ENCODE measurements at places on chromosomes 3 and 15.

GRCh38 chr3:47441796-47442551 lies 33.8 kb downstream of the SCAP start:
- no peak for DNase-seq

GRCh38 chr3:113844622-113845222 lies 6.1 kb downstream of the GRAMD1C start:
- DNase-seq = peak; percentile 75

DNA sequence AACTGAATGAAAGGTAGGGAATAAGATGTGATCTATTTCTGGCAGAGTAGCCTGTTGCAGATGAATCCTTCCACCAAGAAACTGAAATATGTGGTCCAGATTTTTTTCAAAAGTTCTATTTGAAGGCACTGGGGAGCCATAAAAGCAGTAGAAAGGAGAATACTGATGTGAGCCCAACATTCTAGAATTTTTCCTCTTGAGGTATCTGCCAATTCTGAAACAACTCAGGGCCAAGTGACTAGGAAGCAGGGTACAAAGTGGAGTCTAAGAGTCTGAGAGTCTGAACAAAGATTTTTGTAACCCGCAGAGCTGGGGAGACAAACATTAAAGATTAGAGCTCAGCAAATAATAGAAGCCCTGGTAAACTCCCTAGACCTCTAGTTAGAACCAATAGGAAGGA lies 58.3 kb upstream of the SLCO3A1 start:
- no peak for DNase-seq

DNA sequence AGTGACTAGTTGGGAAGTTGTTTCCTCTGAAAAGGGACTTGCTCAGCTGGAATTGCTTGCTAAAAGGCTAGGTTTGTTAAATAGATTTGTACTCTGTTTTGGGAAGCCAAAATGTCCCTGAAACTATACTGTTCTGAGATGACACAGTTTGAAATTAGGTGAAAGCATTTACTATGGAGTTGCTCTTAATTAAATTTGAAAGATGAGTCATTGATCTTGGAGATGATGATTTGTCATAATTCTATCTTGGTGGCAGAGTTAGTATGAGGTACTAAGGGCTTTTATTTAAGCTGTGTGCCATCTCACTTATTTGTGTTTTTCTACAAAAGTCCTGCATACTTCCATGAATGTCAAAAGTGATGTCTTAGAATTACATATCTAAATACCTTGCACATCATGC lies 320.9 kb downstream of the PTPRG start:
- DNase-seq = no peak

DNA sequence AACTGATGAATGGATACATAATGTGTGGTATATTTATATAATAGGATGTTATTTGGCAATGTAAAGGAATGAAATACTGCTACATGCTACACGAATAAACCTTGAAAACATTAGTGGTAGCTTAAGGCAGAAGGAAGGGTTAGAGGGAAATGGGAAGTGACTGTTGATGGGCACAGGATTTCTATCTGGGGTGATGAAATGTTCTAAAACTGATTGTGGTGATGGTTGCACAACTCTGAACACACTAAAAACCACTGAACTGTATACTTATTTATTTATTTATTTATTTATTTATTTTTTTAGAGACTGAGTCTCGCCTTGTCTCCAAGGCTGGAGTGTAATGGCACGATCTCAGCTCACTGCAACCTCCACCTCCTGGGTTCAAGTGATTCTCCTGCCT lies 24.8 kb upstream of the SHISA5 start:
- DNase-seq = no peak

- DNase-seq = no peak
Observed at GRCh38 chr15:92277776-92278175, 115.9 kb upstream of the ST8SIA2 start.

GRCh38 chr15:48644827-48645557 lies 517 bp downstream of the FBN1 start:
- no peak for DNase-seq

DNA sequence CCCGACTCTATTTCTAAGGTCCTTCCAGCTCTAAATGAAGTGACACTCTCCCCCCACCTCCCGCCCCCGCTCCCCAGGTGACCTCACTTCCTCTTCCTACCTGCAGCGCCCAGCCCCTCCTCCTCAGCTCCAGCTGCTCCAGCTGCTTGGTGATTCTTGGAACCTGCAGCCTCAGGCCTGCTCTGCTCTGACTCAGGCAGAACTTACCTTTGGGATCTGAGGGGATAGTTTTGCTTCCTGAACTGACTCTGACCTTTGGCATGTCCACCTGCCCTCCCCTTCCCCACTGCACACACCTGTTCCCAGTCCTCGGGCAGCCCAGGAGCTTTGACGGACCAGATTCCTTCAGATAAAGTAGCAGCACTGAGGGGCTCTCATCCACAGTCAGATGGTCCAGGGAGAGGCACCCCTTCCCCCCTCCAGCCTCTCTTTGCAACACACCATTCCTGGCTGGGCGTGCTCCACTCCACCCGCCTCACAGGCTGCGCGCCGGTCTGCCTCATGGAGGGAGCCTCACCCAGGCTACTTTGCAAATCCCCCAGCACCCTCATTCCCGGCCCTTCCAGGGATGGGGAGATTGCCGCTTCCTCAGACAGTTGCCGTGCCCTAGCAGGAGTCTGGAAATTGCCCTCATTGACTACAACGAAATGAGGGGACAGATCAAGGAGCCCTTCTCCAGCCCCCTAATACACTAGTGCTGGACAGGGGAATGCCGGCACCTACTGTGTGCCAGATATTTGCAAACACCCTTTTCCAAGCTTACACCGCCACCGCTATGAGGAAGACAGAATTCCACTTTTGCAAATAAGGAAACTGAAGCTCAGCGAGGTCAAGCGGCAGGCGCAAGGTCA lies 692 bp upstream of the C15orf39 start:
- DNase-seq = peak; percentile 74

GRCh38 chr3:116877968-116878367 lies 168.4 kb downstream of the TUSC7 start:
- DNase-seq = no peak

DNA sequence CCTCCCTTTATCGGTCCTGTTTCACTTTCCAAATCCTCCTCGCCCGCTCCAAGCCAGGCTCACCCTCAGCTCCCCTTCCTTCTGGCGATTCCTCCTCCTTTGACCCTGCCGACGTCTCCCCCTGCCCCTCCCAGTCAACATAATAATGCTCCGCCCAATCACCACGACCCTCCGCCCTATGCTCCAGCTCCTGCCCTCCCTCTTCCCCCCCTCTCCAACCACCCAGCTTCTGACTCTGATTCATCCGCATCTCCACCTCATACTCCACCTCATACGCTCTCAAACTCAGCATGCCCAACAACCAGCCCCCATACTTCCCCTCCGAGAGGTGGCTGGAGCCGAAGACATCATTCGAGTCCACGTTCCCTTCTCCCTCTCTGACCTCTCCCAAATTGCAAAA lies 7.1 kb upstream of the AADAC start:
- no peak for DNase-seq

- peak; percentile 4 for DNase-seq
Observed at GRCh38 chr3:33883951-33884561, 85.6 kb downstream of the PDCD6IP start.

DNA sequence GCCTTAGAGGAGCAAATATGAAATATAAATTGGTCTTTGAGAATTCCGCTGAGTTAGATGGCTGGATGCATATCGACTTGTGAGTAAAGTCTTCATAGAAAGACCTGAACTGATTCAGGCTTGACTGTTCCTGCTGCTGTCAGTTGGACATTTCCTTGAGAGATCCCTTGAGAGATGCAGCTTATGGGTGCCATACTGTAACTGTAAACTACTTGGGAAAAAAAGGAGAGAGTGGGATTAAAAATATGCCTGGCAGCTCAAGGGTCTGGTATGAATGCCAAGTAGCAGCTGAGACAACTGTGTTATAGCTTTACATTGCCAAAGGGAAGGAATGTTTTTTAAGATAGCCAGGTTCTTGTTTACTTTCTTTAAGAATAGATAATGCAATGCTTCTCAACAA lies 926.6 kb downstream of the EPHA3 start:
- DNase-seq = no peak

GRCh38 chr3:15330031-15330596 lies 2.3 kb downstream of the SH3BP5 start:
- DNase-seq = no peak

DNA sequence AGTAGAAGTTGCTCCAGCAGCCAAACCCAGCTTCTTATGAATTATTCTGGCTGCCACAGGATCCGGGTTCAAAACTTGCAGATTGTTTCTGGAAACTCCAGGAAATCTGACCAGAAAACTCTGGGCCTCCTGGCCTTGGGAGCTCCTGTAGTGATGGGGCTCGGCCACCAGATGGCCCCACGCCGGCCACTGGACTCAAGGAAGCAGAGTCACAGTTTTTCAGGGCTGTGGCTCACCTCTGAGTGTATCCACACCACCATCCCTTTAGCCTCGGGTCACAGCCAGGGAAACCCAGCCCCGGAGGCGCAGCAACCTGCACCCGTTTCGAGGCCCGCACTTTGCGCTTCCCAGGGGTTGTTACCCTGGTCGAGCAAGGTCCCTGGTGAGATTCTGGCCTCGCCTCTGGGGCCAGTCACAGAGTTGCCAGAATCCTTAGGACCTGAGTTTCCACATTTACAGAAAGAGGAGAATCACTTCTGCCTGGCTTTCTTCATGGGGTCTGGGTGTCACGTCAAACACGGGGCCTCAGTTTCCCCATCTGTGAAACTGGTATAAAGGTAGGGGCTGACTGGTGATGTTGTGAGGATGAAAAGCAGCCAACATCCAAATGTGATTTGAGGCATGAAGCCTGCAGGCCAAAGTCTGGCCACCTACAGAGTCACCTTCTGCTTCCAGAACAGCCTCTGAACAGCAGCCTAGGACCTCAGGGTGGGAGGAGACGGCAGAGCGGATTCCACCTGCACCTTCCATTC lies 53.5 kb upstream of the LCTL start:
- no peak for DNase-seq

- DNase-seq = no peak
Observed at GRCh38 chr3:54578417-54578816, 349.4 kb downstream of the LRTM1 start.

- no peak for DNase-seq
Observed at GRCh38 chr15:96245252-96245651, 85.2 kb upstream of the NR2F2 start.

DNA sequence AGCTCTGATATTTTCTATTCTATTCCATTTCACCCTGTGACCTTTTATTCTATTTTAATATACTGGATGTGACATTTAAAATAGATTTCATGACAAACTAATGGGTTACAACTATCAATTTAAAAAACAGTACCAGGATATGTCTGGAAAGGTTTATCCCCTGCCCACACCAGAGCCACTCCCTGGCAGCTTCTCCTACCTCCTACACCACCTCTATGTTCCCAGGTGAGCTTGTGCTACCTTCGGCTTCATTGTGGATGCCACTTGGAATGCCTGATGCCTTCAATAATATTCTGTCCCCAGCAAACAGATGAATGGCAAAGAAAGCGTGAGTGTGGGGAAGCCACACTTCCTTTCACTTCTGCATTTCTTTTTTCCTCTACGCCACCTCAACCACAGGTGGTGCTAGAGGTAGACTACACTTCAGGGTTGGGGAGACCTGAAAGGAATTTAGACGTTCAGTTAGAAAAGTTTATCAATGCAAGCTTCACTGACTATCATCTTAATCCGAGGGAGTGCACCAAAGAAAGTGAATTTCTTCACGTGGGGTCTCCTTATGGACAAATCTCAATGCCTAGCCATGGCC lies 213.0 kb downstream of the SSR3 start:
- no peak for DNase-seq

GRCh38 chr3:178709051-178709450 lies 172.8 kb downstream of the KCNMB2 start:
- DNase-seq = peak; percentile 18

- DNase-seq = no peak
Observed at GRCh38 chr3:71050538-71051258, 532.8 kb downstream of the FOXP1 start.

DNA sequence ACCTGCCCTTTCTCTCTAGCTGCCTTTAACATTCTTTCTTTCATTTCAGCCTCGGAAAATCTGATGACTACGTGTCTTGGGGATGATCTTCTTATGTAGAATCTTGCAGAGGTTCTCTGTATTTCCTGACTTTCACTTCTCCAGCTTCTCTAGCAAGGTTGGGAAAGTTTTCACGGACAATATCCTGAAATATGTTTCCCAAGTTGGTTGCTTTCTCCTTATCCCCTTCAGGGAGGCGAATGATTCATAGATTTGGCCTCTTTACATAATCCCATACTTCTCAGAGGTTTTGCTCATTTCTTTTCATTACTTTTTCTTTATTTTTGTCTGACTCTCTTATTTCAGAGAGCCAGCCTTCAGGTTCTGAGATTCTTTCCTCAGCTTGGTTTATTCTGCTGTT lies 62.1 kb upstream of the CCDC54 start:
- DNase-seq = no peak

DNA sequence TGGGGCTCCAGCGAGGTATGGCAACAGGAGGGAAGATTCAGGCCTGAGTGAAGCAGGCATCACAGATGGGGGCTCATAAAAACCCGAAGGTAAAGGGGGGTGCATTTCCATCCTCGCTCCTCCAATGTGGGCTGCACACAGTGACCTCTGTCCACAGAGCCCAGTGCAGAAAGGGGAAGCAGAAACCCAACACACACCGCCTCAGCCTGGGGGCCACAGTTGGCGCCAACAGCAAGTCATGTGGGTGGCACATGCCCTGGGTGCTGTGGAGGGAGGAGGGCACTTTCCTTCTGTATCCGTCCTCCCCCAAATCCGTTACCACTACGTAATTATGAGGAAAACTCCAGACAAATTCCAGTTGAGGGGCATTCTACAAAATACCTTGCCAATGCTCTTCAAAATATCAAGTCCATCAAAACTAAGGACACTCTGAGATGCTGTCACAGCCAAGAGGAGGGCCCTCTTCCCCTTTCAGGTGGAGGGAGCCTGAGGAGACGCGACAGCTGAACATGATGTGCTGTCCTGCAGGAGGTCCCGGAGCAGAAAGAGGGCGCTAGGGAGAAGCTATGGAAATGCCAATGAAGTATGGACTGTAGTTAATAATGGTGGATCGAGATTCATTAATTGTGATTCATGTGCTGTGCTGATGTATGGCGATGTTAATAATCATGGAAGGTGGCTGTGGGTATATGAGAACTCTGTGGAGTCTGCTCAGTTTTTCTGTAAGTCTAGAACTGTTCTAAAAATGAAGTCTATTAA lies 16.4 kb downstream of the APBA2 start:
- DNase-seq = no peak

DNA sequence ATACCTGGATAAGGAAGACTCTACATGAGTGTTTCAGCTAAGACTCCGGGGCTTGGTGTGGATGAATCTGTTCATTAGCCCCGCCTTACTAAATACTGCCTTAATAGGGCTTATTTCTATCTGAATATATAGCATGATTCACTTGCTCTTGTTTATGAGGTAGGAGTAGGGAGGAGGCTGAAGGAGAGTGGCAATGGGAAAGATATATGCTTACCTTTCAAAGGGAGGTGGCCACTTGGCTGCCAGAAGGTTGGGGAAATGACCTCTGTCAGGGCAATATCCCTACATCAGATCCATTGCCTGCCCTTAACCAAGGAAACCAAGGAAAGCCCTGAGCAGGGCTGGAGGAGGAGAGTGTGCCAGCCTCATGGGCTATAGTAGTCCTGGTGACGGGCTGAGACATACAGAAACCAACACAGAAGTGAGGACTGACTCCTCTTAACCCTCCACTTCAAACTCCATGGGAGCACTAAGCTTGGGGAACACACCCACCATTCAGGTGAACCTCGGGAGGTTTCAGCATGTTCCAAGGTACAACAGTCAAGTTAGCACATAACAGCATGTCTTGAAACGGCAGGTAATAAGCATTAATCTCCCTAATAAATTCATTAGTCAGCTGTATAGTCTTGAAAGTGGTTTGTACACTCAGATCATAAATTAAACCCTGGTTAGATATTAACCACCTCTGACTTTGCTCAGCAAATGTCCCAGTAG lies 80.1 kb downstream of the EOMES start:
- DNase-seq = no peak

Measured in NCI-H2029 (cell line).